ENCODE measurements at places on chromosomes 2 and 18.
A peak's percentile ranks its signal among the peaks of the same experiment; 100 is the strongest.

- H3K27ac ChIP-seq: no peak overlapping the region
- no peaks in the 10 kb centered on the region for H3K36me3 ChIP-seq
- no peaks in the 10 kb centered on the region for H3K27me3 ChIP-seq
Observed at GRCh38 chr18:11511434-11512095, 97.8 kb upstream of the SLC35G4 start.

GRCh38 chr18:10365021-10365500, 89.4 kb upstream of the APCDD1 start:
- H3K27ac ChIP-seq: no peak overlapping the region
- H3K4me3 ChIP-seq: no peak overlapping the region
- no peaks in the 10 kb centered on the region for H3K4me1 ChIP-seq
- DNase-seq: no peak
- H3K36me3 ChIP-seq: no peaks in the 10 kb centered on the region
- H3K27me3 ChIP-seq: no peaks in the 10 kb centered on the region

GRCh38 chr2:150598383-150598782, 110.9 kb upstream of the RND3 start:
- no peaks in the 10 kb centered on the region for H3K4me1 ChIP-seq
- no peaks in the 10 kb centered on the region for H3K36me3 ChIP-seq
- no peaks in the 10 kb centered on the region for H3K27me3 ChIP-seq
- DNase-seq: no peak
- no peak overlapping the region for H3K4me3 ChIP-seq

GRCh38 chr2:184735611-184736010, 137.3 kb downstream of the ZNF804A start:
- H3K4me3 ChIP-seq: no peak overlapping the region
- no peaks in the 10 kb centered on the region for H3K4me1 ChIP-seq
- no peak overlapping the region for H3K27ac ChIP-seq
- no peak for DNase-seq
- no peaks in the 10 kb centered on the region for H3K27me3 ChIP-seq

GRCh38 chr18:5515011-5515784, 28.6 kb downstream of the EPB41L3 start:
- no peak overlapping the region for H3K4me3 ChIP-seq
- H3K36me3 ChIP-seq: no peaks in the 10 kb centered on the region
- no peaks in the 10 kb centered on the region for H3K27me3 ChIP-seq
- DNase-seq: no peak
- H3K27ac ChIP-seq: no peak overlapping the region
- H3K4me1 ChIP-seq: no peaks in the 10 kb centered on the region

DNA sequence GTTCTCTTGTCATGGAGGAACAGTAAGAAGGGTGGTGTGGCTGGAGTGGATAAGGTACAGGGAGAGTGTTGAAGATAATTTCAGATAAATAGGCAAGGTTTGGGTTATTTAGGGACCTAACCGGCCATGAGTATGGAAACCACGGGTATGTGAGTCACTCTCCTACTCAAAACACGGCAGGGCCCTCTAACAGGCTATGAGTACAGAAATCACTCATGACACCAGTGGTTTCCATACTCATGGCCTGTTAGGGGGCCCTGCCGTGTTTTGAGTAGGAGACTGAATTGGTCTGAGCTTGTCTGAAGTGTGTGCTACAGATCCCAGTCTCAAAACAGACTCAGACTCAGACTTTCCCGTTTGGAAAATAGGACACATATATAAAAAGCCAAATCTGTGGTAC, 428.4 kb upstream of the HNMT start:
- no peaks in the 10 kb centered on the region for H3K36me3 ChIP-seq
- no peak overlapping the region for H3K27ac ChIP-seq
- DNase-seq: no peak

- H3K36me3 ChIP-seq: no peaks in the 10 kb centered on the region
- H3K4me1 ChIP-seq: no peaks in the 10 kb centered on the region
- no peak for DNase-seq
- H3K27ac ChIP-seq: no peak overlapping the region
- H3K27me3 ChIP-seq: no peaks in the 10 kb centered on the region
Observed at GRCh38 chr18:44123743-44124142, 556.9 kb upstream of the SETBP1 start.

GRCh38 chr2:233354971-233355574, 779 bp downstream of the DGKD start:
- H3K27ac ChIP-seq: no peak overlapping the region
- H3K27me3 ChIP-seq: no peaks in the 10 kb centered on the region
- peak overlapping the region; percentile 78 for H3K4me3 ChIP-seq
- H3K4me1 ChIP-seq: peaks cover 10% of the 10 kb centered on the region

- no peak overlapping the region for H3K4me3 ChIP-seq
- no peaks in the 10 kb centered on the region for H3K27me3 ChIP-seq
- H3K36me3 ChIP-seq: no peaks in the 10 kb centered on the region
- H3K27ac ChIP-seq: no peak overlapping the region
- no peak for DNase-seq
Observed at GRCh38 chr2:49621016-49621415, 466.7 kb upstream of the FSHR start.

- H3K4me3 ChIP-seq: peak overlapping the region; percentile 69
- no peaks in the 10 kb centered on the region for H3K36me3 ChIP-seq
- H3K27me3 ChIP-seq: no peaks in the 10 kb centered on the region
- H3K4me1 ChIP-seq: no peaks in the 10 kb centered on the region
Observed at GRCh38 chr2:190646780-190647522, 1.9 kb upstream of the NAB1 start.

DNA sequence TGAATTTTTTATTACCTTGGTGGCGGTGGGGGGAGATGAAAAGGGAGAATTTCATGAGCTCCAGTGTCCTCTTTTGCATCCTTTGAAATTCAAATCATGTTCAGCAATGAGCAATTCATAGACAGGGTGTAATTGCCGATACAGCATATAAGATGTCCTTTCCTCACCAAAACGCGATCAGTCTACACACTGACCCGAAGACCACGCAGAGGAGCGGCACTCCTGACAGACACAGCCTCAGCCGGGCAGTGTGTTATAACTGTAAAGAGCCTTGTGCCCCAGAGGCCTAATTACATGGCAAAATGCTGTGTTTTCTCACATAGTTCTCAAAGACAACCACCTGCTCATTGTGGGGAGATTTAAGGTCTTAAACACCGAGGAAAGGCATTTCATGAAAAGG, 38.4 kb upstream of the APCDD1 start:
- H3K27me3 ChIP-seq: no peaks in the 10 kb centered on the region

- DNase-seq: no peak
- H3K27ac ChIP-seq: peak overlapping the region; percentile 80
- H3K4me3 ChIP-seq: no peak overlapping the region
- peaks cover 10% of the 10 kb centered on the region for H3K4me1 ChIP-seq
Observed at GRCh38 chr2:28276076-28276618, 116.5 kb upstream of the FOSL2 start.

DNA sequence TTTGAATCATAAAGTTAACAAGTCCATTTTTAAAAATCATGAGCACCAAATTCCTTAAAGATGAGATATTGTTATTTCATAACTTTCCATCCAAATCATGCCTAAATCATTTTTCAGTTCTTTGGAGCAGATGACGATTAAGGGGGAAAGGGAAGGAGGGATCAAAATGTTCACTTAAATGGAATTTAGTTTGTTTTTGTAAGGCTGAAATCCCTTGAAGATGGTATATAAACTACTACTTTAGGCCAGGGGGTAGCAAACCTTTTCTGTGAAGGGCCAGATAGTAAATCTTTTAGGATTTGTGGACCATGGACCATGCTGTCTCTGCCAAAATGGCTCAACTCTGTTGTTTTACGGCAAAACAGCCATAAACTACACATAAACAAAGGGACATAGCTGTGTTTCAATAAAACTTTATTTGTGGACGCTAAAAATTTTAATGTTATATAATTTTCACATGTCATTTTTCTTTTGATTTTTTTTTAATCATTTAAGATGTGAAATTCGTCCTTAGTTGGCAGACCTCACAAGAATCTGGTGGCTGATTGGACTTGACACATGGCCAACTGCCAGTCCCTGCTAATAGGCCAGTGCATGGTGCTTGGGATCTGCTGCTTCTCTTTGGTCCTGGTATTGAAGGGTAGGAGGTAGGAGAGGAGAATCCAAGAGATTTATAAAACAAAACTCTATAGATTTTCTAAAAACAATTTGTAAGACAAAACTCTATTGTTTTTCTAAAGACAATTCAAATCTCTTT, 52.0 kb upstream of the RTN4 start:
- H3K27ac ChIP-seq: peak overlapping the region; percentile 92
- no peak for DNase-seq
- H3K4me3 ChIP-seq: no peak overlapping the region
- peaks cover 44% of the 10 kb centered on the region for H3K4me1 ChIP-seq
- H3K27me3 ChIP-seq: no peaks in the 10 kb centered on the region

DNA sequence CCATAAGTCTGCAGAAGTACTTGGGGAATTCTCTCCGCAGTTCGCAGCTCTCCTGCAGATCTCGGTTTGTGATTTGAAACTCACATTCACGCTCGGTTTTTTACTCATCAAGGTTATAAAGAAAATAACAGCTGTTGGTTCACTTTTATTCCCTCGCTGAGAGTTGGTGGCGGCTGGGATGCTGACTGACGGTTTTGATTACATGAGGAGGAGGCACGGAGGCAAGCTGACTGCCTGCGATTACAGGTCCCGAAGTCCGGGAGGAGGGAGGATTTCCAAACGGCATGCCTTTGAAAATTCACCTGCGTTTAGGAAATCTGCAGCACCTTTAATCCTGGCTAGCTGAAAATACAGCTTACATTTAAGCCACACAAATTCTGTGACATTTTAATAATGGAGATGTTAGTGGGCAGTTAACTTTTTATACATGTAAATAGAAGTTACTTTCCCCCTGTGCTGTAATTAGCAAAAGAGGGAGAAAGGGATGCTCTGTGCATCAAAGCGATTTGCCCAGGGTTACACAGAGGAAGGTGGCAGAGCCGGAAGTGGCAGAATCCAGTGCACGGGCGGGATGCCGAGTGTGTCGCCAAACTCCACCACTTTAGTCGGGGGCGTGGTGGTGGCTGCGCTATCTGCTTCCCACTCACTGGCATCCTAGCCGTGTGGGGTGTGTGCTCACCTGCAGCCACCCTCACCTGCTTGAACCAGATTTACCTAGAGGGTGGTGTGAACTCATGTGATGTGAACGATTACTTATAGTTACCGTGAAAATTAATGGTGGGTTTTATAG, 14.7 kb downstream of the AGAP1 start:
- no peaks in the 10 kb centered on the region for H3K36me3 ChIP-seq
- no peak for DNase-seq
